ENCODE measurements at places on chromosomes 1 and 21. TPM values are rescaled to one million over a fixed set of nuclear protein-coding genes. Genes with fewer than 3 reads are reported as not detected.
A peak's percentile ranks its signal among the peaks of the same experiment; 100 is the strongest.

Gene PTPN7
- total RNA-seq, result 0.32 TPM

Gene TNFAIP8L2
- not detected for total RNA-seq

Gene OPRD1
- total RNA-seq, result 0.66 TPM

Gene DENND1B
- total RNA-seq, result 27.9 TPM

Gene FCRL6
- 0.60 TPM for total RNA-seq

Gene F3
- 28.8 TPM for total RNA-seq

Gene FAM163A
- 10.1 TPM for total RNA-seq

Gene SLC50A1
- total RNA-seq, result 25.9 TPM

GRCh38 chr1:65758128-65758527 is 34.6 kb upstream of the PDE4B start:
- no peaks in the 10 kb centered on the region for H3K36me3 ChIP-seq
- H3K4me1 ChIP-seq, result peaks cover 16% of the 10 kb centered on the region
- H3K27ac ChIP-seq, result no peak overlapping the region
- H3K27me3 ChIP-seq, result peaks cover 44% of the 10 kb centered on the region

- H3K27ac ChIP-seq, result no peak overlapping the region
- DNase-seq, result no peak
- H3K4me3 ChIP-seq, result no peak overlapping the region
- H3K4me1 ChIP-seq, result peaks cover 8% of the 10 kb centered on the region
- H3K36me3 ChIP-seq, result no peaks in the 10 kb centered on the region
These were observed 290.4 kb upstream of the POU3F1 start for GRCh38 chr1:38336961-38337360.

- no peak for DNase-seq
- peaks cover 3% of the 10 kb centered on the region for H3K36me3 ChIP-seq
- no peak overlapping the region for H3K27ac ChIP-seq
These were observed 191.5 kb downstream of the SETD4 start for GRCh38 chr21:35868869-35869223.

- H3K4me1 ChIP-seq, result peaks cover 15% of the 10 kb centered on the region
- H3K4me3 ChIP-seq, result no peak overlapping the region
- no peak for DNase-seq
- no peaks in the 10 kb centered on the region for H3K27me3 ChIP-seq
- H3K36me3 ChIP-seq, result no peaks in the 10 kb centered on the region
These were observed 89.2 kb downstream of the ADARB1 start for GRCh38 chr21:45163413-45164123.

DNA sequence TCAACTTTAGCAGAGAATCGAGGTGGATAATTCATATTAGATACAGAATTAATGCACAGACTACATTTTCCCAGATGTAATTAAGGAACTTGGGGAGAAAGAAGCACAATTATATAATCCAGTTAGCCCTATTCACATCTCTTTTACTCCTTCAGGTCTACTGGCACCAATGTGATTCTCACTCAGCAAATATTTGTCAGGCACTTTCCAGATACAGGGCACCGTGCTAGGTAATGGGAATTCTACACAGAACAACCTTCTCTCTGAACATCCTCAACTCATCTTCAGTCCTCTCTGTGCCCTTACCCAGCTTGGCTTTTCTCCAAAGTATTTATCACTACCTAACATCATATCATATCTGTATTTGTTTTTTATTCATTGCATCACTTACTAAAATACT is 15.6 kb upstream of the PROX1 start:
- no peaks in the 10 kb centered on the region for H3K36me3 ChIP-seq
- no peak for DNase-seq
- H3K27ac ChIP-seq, result no peak overlapping the region
- no peak overlapping the region for H3K4me3 ChIP-seq
- peaks cover 11% of the 10 kb centered on the region for H3K4me1 ChIP-seq

DNA sequence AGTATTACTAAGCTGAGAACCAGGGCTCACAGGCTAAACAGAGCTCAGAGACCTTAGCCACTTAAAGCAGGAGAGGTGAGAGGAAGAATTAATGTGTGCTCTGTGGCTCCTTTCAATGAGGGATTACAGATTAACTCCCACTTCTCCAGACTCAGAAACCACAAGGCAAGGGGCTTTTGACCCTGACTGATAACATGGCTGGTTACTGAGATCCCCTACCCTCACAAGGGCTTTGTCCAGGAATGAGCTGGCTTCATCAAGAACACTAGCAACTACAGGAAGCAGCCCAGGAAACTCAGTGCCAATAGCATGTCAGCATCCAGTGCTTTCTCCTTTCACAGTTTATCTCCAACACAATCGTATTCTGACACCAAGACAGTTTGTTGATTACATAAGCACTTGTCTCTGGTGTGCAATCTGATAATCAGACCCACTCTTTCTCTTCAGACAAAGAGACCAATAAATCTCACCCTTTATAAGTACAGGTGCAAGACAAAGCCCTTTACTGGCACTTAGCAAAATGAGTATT is 38.8 kb downstream of the ERI3 start:
- H3K4me3 ChIP-seq, result no peak overlapping the region
- no peak for DNase-seq
- no peak overlapping the region for H3K27ac ChIP-seq
- no peaks in the 10 kb centered on the region for H3K4me1 ChIP-seq
- no peaks in the 10 kb centered on the region for H3K27me3 ChIP-seq

DNA sequence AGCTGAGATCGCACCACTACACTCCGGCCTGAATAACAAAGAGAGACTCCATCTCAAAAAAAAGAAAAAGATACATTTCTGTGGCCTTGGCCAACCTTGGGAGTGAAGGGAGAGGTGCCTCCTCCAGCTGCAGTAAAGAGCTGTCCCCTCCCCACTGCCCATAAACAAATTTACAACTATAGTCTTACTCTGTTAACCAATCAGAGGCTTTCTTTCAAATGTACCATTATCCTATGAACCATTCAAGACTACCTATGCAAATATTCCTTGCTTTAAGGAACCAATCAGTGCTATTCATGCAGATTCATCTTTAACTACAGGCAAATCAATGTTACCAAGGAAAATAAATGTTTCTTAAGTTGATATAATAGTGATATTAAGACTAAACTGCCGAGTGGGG is 1.0 kb downstream of the CELA2B start:
- no peak overlapping the region for H3K4me3 ChIP-seq
- no peak for DNase-seq
- peaks cover 6% of the 10 kb centered on the region for H3K4me1 ChIP-seq
- no peak overlapping the region for H3K27ac ChIP-seq
- H3K36me3 ChIP-seq, result no peaks in the 10 kb centered on the region
- peaks cover 3% of the 10 kb centered on the region for H3K27me3 ChIP-seq

DNA sequence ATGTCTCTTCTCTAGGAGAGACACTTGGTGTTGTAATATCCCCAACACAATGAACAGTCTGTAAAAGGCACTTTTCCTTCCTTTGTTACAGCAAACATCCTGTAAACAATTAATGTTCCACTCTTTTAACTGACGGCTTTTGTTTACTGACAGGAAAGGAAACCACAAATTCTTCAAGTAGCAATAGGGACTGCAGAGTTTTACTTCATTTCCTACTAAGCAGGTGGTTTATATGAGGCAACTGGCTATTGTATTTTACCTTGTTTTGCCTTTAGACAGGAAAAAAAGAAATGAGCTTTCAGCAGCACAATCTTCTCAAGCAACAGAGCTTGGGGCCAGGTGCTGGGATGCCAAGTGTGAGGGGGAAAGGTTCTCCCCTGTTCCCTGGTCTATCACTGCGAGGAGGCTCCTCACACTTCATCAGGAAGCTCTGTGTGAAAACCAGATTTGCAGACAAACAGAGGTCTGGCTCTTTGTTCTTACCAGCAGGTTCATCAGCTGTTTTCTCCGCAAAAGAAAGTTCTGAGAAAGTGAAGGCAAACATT is 51.2 kb downstream of the SIPA1L2 start:
- no peak for DNase-seq
- H3K36me3 ChIP-seq, result no peaks in the 10 kb centered on the region
- peaks cover 45% of the 10 kb centered on the region for H3K4me1 ChIP-seq
- no peak overlapping the region for H3K4me3 ChIP-seq
- H3K27me3 ChIP-seq, result no peaks in the 10 kb centered on the region

- H3K4me3 ChIP-seq, result no peak overlapping the region
- H3K27me3 ChIP-seq, result no peaks in the 10 kb centered on the region
- no peaks in the 10 kb centered on the region for H3K36me3 ChIP-seq
- H3K4me1 ChIP-seq, result peaks cover 21% of the 10 kb centered on the region
- DNase-seq, result no peak
- no peak overlapping the region for H3K27ac ChIP-seq
These were observed 17.6 kb downstream of the CAMTA1 start for GRCh38 chr1:6802893-6803292.

- no peak overlapping the region for H3K4me3 ChIP-seq
- no peak overlapping the region for H3K27ac ChIP-seq
- H3K27me3 ChIP-seq, result peaks cover 99% of the 10 kb centered on the region
- DNase-seq, result no peak
- no peaks in the 10 kb centered on the region for H3K36me3 ChIP-seq
- H3K4me1 ChIP-seq, result peaks cover 9% of the 10 kb centered on the region
These were observed 8.1 kb downstream of the FOXD3 start for GRCh38 chr1:63330331-63330916.

- DNase-seq, result no peak
- no peak overlapping the region for H3K4me3 ChIP-seq
- H3K27me3 ChIP-seq, result no peaks in the 10 kb centered on the region
- H3K36me3 ChIP-seq, result peaks cover 11% of the 10 kb centered on the region
- peak overlapping the region; percentile 39 for H3K27ac ChIP-seq
- peaks cover 8% of the 10 kb centered on the region for H3K4me1 ChIP-seq
These were observed 22.0 kb downstream of the PRKCZ start for GRCh38 chr1:2072109-2072806.

- peak overlapping the region; percentile 94 for H3K27ac ChIP-seq
- H3K4me3 ChIP-seq, result peak overlapping the region; percentile 77
- H3K4me1 ChIP-seq, result peaks cover 51% of the 10 kb centered on the region
- H3K27me3 ChIP-seq, result peaks cover 5% of the 10 kb centered on the region
These were observed 655 bp upstream of the KIRREL1 start for GRCh38 chr1:157992833-157993146.

DNA sequence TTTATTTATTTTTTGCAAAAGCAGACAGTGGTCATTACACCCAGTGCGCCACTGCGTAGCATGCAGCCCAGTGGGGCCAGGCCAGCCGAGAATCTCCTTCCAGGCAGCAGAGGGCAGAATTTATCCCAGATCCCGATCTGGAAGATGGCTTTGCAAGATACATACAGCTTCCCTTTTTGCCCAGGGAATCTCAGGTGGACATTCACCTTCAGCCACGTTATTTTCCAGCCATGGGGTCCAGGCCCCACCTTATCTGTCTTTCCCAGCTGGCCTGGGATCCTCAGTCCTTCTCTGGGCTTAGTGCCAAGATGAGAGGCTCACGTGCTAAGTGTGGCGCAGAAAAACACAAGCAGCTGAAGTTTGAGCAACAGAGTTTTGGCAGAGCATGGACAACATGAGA is 123.6 kb downstream of the AJAP1 start:
- H3K4me1 ChIP-seq, result peaks cover 7% of the 10 kb centered on the region
- no peaks in the 10 kb centered on the region for H3K36me3 ChIP-seq

DNA sequence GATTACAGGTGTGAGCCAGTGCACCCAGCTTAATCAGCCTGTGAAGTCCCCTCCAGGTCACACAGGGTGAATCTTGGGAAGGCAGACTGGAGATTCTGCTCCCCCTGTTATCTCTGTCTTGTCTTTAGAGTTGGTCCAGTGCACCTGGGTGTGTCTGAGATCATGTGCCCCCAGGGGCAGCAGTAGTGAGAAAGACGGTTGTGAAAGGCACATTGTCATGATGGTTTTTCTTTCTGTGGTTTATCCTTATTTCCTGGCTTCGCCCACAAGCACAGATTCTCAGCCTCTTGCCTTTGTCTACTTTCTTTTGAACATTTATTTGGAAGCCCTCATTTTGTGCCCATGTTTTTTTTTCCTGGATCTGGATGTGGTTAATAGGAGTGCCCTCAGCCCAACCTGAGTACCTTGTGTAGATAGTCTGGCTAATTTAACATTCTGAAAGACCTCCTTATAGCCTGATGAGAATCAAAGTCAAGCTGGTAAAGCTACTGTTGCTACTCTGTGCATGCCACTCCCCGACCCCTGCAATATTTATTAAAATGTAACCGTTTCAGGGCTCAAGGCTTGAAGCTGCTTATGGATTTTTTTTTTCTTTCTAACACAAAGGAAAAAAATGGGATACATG is 23.7 kb downstream of the UCK2 start:
- no peak overlapping the region for H3K4me3 ChIP-seq
- no peaks in the 10 kb centered on the region for H3K27me3 ChIP-seq
- H3K36me3 ChIP-seq, result peaks cover 15% of the 10 kb centered on the region
- H3K27ac ChIP-seq, result no peak overlapping the region
- no peak for DNase-seq

DNA sequence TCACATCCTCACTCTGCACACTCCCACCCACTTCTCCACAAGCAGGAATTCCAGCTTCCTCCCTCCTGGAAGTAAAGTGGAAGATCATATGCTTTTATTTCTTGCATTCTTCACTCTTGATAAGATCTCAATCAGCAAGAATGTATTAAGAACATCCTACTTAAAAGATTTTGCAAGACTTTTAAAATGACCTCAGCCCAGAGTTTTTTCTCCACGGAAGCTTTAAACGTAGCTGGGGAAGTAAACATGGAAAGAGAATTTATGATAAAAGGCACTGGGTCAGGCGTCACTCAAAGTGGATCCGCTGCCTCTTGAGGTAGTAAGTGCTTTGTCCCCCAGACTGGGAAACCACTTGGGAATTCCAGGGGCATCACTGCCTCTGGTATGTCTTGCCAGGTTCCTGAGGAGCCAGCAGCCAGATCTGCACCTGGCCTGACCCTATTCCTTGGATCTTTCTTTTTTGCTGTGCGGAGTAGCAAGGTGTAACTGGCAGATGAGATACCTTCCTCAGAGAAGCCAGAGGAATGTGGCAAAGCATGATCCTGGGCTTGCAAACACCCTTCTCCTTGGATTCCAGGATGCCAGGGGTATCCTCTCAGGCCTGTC is 33.9 kb downstream of the CDK18 start:
- no peak for DNase-seq
- H3K27me3 ChIP-seq, result peaks cover 17% of the 10 kb centered on the region
- no peak overlapping the region for H3K4me3 ChIP-seq
- peaks cover 17% of the 10 kb centered on the region for H3K4me1 ChIP-seq
- no peaks in the 10 kb centered on the region for H3K36me3 ChIP-seq

DNA sequence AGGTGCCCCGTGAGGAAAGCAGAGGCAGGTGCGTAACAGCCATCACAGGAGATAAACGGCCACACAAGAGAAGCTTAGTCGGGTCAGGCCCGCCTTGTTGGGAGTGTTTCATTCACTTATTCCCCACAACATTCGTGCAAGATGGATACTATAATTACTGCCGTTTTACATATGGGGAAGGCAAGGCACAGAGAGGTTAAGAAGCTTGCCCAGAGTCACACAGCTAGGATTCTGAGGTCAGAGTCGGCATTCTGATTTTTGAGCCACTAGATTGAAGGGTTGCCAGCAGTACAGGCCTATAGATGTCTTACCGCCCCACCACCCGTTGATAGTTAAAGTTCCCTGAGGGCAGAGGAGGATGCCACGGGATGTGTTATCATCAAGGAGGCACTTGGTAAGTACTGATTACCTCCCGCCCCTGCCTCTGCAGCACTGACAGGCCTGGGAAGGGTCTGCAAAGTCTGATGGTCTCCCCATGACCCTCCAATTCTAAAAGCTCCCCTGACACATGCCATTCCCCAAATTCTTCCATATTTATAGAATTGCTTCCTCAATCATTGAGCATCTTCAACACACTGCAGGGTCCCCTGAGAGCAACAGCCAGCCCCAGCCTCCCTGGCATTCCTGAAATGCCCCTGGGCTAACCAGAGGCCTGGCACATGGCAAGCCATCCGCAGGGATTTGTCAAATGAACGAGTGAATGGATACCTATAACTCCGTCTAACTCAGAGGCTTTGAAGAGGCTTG is 74.7 kb upstream of the CLDN14 start:
- H3K27me3 ChIP-seq, result peaks cover 37% of the 10 kb centered on the region
- no peak for DNase-seq
- H3K27ac ChIP-seq, result no peak overlapping the region
- no peak overlapping the region for H3K4me3 ChIP-seq
- no peaks in the 10 kb centered on the region for H3K36me3 ChIP-seq

GRCh38 chr1:171038284-171038683 is 52.4 kb upstream of the FMO3 start:
- DNase-seq, result no peak
- H3K27me3 ChIP-seq, result peaks cover 28% of the 10 kb centered on the region
- H3K4me3 ChIP-seq, result no peak overlapping the region
- H3K36me3 ChIP-seq, result no peaks in the 10 kb centered on the region
- no peak overlapping the region for H3K27ac ChIP-seq

All from mesothelial cell of epicardium (in vitro differentiated cells).